Sigmoid colon (tissue), 7 donors: ENCODE measurements at places on chromosomes 5 and 9. TPM values are rescaled to one million over a fixed set of nuclear protein-coding genes. Genes with fewer than 3 reads are reported as not detected.
A peak's percentile ranks its signal among the peaks of the same experiment; 100 is the strongest.

The MLANA gene
- total RNA-seq, result not detected

- peak; percentile 89 for DNase-seq
These were observed 20.4 kb upstream of the IER5L start for GRCh38 chr9:129198319-129199043.

GRCh38 chr9:120609636-120610035 is 29.7 kb upstream of the CDK5RAP2 start:
- DNase-seq, result no peak

DNA sequence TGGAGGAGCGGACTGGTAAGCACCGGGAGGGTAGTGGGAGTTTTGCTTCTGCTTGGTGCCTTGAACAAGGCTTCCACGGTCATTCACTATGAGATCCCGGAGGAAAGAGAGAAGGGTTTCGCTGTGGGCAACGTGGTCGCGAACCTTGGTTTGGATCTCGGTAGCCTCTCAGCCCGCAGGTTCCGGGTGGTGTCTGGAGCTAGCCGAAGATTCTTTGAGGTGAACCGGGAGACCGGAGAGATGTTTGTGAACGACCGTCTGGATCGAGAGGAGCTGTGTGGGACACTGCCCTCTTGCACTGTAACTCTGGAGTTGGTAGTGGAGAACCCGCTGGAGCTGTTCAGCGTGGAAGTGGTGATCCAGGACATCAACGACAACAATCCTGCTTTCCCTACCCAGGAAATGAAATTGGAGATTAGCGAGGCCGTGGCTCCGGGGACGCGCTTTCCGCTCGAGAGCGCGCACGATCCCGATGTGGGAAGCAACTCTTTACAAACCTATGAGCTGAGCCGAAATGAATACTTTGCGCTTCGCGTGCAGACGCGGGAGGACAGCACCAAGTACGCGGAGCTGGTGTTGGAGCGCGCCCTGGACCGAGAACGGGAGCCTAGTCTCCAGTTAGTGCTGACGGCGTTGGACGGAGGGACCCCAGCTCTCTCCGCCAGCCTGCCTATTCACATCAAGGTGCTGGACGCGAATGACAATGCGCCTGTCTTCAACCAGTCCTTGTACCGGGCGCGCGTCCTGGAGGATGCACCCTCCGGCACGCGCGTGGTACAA is 556 bp downstream of the PCDHGC3 start:
- peak; percentile 85 for DNase-seq

- no peak for DNase-seq
These were observed 9.4 kb downstream of the MRRF start for GRCh38 chr9:122274055-122274454.

The FOXD4 gene
- total RNA-seq, result 1.1 TPM

GRCh38 chr5:134090522-134090921 is 24.0 kb upstream of the TCF7 start:
- no peak for DNase-seq

The SEMA6A gene
- total RNA-seq, result 29.3 TPM

The CDO1 gene
- 19.5 TPM for total RNA-seq

DNA sequence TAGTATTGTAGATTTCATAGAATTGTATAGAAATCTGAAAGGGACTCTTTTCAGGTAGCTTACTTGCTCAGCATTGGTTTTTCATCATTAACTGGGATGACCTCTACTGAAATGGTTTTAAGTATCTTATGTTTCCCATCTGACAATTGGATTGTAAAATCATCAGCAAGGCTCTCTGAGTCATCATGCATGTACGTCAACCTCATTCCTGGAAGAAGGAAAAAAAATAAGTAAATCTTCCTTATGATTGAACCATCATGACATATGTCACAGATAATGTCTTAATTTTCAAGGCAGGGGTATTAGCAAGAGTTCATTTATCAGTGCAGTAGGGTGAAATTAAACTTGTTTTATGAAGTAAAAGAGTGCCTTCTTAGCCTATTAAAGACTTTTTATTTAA is 74.9 kb upstream of the CER1 start:
- DNase-seq, result no peak

The EGR1 gene
- total RNA-seq, result 18.5 TPM

- DNase-seq, result no peak
These were observed 35.4 kb upstream of the BNIP1 start for GRCh38 chr5:173108914-173109313.

The DND1 gene
- not detected for total RNA-seq

The NUTM2G gene
- total RNA-seq, result not detected

DNA sequence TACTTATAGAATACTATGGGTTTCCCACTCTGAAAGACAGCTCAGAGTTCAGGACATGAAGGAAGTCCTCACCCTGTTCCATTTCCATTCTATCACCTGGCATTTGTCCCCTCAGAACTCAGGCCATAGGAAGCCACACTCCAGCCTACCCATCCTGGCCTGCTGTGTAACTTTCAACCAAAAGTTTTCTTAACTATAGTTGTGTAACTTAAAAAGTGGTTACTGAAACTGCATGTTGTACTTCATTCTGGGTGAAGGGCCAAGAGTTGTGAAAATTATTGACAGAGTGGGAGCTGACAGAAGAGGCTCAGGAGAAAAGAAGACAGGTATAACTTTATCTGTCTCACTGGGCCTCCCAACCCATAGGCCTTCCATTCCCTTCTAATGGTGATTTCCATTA is 212.5 kb downstream of the RAB3C start:
- no peak for DNase-seq

The GGTA1 gene
- 5.5 TPM for total RNA-seq

DNA sequence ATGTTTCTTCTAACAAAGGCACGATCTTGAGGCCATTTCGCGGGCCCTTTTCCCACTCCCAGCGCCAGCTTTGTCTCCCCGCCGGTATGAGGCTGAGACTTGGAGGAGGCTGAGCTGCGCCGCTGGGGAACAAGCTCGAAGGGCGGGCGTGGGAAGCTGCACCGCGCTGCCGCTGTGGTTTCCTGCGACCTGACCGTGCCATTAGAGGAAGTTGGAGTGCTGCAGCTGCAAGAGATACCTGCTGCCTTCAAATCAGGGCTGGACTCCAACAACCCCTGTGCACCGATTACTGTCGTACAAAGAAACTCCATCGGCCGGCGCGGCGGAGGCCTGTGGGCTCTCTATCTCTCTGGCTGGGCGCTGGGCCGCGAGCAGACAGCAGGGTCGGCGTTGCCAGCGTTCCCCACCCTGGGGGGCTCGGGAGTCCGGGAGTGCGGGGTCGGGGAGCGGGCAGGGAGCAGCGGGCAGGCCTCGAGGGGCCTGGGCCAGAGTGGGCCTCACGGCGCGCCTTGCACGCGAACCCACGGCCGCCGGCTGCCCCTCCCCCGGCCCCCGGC is 1.3 kb upstream of the ERBIN start:
- DNase-seq, result peak; percentile 87

The PRSS3 gene
- not detected for total RNA-seq

The GRXCR2 gene
- total RNA-seq, result not detected

DNA sequence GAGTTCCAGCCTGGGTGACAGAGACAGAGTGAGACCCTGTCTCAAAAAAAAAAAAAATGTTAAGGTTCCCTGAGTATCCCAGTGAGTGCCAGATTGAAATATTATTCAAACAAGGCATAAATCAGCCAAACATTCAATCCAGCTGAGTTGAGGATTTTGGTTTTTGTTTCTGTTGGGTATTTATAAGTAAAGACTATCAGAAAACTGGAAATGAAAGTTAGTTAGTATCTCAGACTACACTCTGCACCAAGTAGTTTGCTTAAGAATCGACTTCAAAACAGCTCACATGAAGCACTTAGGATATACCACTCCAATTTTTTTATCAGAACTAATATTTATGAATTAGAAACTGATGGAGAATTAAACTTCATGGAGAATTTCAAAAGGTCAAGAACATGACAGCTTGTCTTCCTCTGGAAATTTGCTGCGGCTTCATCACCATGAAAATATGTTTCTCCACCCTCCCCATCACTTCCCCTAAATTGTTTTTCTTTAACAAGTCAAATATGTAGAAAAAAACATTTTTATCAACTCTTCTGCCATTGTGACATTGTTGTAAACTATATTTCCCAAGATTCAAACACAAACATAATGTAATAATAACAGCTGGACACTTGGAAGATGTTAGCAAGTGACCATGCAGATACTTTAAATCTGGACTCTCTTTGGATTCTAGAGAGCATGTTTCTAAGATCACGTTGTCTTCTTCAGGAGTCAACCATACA is 110.0 kb upstream of the PTGER4 start:
- no peak for DNase-seq

The MARCHF3 gene
- total RNA-seq, result 13.6 TPM

- DNase-seq, result no peak
These were observed 37.4 kb upstream of the RUSC2 start for GRCh38 chr9:35452481-35452880.

- DNase-seq, result no peak
These were observed 24.8 kb downstream of the IL6ST start for GRCh38 chr5:55969956-55970355.

The SHOC1 gene
- total RNA-seq, result not detected

GRCh38 chr5:56817263-56818014 is 2.1 kb downstream of the MAP3K1 start:
- no peak for DNase-seq

DNA sequence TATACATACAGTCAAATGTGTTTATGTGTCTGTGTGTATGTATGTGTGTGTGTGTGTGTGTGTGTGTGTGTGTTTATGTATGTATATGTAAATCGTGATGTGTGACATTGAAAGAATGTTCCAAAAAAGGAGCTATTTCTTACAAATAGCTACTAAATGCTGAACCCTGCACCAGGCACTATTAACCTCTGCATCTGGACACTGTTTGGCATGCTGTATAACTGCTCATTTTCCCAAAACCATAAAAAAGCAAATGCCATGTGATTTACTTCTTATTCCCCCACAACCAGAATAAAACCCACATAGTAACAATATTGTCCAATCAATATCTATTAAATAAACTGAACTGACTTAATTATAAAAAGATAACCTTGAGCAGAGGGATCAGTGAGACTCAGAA is 91.1 kb downstream of the NR6A1 start:
- DNase-seq, result no peak

- no peak for DNase-seq
These were observed 157.0 kb upstream of the RAI14 start for GRCh38 chr5:34499001-34499734.

GRCh38 chr5:169153405-169153804 is 147.5 kb downstream of the SLIT3 start:
- DNase-seq, result peak; percentile 79

The GPR21 gene
- 1.5 TPM for total RNA-seq

GRCh38 chr9:133731876-133732638 is 6.1 kb downstream of the SARDH start:
- DNase-seq, result peak; percentile 51

The SPINK6 gene
- 1.9 TPM for total RNA-seq

DNA sequence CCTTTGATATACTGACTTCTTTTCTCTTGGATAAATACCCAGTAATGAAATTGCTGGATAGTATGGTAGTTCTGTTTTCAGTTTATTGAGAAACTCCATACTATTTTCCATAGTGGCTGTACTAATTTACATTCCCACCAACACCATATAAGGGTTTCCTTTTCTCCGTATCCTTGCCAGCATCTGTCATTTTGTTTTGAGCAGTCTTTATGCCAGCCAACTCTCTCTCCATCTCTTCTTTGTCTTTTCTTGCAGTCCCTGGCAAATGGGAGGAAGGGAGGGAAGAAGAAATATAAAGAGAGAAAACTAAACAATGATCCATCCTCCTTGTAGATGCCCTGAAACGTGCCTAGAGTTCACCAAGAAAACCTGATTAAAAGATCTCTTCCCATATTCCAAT is 9.6 kb upstream of the VLDLR start:
- DNase-seq, result no peak

DNA sequence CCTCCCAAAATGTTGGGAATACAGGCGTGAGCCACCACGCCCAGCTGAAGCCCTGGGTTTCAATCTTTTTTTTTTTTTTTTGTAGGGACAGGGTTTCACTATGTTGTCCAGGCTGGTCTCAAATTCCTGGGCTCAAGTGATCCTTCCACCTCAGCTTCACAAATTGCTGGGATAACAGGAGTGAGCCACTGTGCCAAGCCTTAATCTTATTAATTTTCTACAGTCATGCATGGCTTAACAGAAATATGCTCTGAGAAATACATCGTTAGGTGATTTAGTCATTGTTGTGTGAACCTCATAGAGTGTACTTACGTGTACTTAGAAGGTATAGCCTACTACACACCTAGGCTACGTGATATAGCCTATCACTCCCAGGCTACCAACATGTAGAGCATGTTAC is 31.0 kb downstream of the GLDC start:
- no peak for DNase-seq

DNA sequence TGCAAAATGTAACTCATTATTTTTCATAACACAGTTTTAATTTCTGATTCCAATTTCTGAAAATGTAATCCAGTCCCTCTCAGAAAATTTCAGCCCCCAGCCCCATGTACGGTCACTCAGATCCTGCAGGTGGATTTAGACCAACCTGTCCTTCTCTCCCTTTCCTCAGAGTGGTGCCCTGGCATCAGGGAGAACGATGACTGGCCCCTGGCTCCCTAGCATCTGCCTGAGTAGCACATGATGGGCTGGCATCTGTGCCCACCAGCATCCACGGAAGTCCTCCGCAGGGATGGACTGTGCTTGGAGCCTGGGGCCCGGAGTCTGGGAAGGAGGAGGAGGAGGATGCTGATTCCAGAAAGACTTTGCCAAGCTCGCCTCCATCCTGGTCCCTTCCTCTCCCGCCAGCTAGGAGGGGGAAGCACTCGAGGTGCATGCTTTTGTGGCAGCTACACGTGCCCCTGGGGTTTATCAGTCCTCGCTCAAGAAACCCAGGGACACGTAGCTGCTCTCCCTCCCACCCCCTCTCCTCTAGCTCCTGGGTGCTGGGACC is 54.4 kb upstream of the RUFY1 start:
- DNase-seq, result no peak

- no peak for DNase-seq
These were observed 5.7 kb upstream of the RARS1 start for GRCh38 chr5:168480601-168481000.

The PFN3 gene
- not detected for total RNA-seq

The ZNF658 gene
- 8.2 TPM for total RNA-seq

- no peak for DNase-seq
These were observed 363.5 kb downstream of the CDH9 start for GRCh38 chr5:26674846-26675245.

DNA sequence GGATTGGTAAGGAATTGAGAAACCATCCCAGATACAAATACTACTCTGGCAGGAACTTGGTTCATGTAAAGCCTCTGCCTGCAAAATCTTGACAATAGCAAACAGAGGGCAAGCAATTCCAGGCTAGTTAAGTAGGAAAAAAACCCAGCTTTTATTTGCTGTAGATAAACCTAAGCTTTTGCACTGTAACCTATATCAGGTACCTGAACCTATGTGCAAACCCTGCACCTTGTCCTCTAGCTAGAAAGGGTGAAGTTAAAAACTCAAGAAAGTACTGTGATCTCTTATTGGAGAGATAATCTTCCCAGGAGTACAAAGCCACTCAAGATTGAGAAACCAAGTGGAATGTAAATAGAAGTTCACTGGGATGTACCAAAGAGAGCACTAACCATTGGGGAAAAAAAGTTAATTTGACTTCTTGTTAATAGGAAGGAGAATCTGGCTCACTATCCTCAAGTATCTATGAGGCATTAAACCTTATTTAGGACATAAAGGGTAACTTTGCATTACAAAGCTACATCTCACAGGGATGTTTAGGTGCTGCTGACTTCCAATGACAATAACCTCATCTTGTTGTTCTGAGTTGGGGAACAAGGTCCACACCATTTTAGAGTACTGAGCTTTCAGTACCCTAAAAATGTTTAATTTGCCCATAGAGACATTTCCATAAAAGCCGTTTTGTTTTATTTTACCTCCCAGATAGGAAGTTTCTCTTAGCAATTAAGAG is 73.8 kb upstream of the PCA3 start:
- no peak for DNase-seq
